ENCODE measurements at places on chromosomes 6 and 20. TPM values are rescaled to one million over a fixed set of nuclear protein-coding genes. Genes with fewer than 3 reads are reported as not detected.

GPX5 gene
- not detected for total RNA-seq

B3GAT2 gene
- not detected for total RNA-seq

NFATC2 gene
- 7.8 TPM for total RNA-seq

EPB41L1 gene
- total RNA-seq = 55.3 TPM

KCNK17 gene
- 1.1 TPM for total RNA-seq

ABHD16B gene
- total RNA-seq = not detected

CD24 gene
- 0.66 TPM for total RNA-seq

RSPO3 gene
- total RNA-seq = 16.5 TPM

CPXM1 gene
- total RNA-seq = 3.6 TPM

NKX2-4 gene
- total RNA-seq = not detected

CDSN gene
- not detected for total RNA-seq

WDR27 gene
- 52.8 TPM for total RNA-seq

MCHR2 gene
- total RNA-seq = not detected

HSPA1L gene
- total RNA-seq = 1.9 TPM

OR2H2 gene
- not detected for total RNA-seq

C20orf144 gene
- total RNA-seq = not detected
